Liver (tissue), 10 donors: ENCODE measurements at places on chromosomes 12 and 14. TPM values are rescaled to one million over a fixed set of nuclear protein-coding genes. Genes with fewer than 3 reads are reported as not detected.

GLI1 gene
- 0.23 TPM for polyA plus RNA-seq

POTEG gene
- polyA plus RNA-seq: not detected

RASSF9 gene
- 0.33 TPM for polyA plus RNA-seq

- no peak for DNase-seq
- no peak overlapping the region for H3K4me3 ChIP-seq
- H3K27ac ChIP-seq: no peak overlapping the region
- H3K4me1 ChIP-seq: no peaks in the 10 kb centered on the region
- H3K36me3 ChIP-seq: no peaks in the 10 kb centered on the region
These were observed 951.2 kb downstream of the FLRT2 start for GRCh38 chr14:86481104-86481503.

ACRBP gene
- 0.80 TPM for polyA plus RNA-seq

DNA sequence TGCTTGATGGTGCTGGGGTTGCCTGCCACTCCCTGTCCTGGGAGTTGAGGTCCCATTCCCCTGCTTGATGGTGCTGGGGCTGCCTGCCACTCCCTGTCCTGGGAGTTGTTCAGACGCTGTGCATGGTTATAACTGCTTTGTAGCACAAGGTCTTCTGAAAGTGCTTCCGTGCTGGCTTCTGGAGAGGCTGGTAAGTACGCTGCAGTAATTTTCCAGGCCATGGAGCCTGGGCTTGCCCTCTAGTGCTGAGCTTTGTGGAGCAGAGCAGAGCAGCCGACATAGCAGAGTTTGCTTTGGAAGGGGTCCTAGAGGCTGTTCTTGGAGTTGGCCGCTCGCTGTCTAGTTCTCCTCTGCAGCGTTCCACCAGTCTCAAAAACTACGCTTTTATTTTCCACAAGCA, 6.3 kb downstream of the B4GALNT3 start:
- no peaks in the 10 kb centered on the region for H3K27me3 ChIP-seq
- H3K36me3 ChIP-seq: no peaks in the 10 kb centered on the region
- H3K4me1 ChIP-seq: no peaks in the 10 kb centered on the region
- no peak overlapping the region for H3K4me3 ChIP-seq
- no peak overlapping the region for H3K27ac ChIP-seq
- DNase-seq: no peak

DTD2 gene
- 8.3 TPM for polyA plus RNA-seq
